Activated CD8-positive, alpha-beta memory T cell treated with anti-CD3 and anti-CD28 coated beads for 1 hour (primary cell): ENCODE measurements at places on chromosomes 3 and 15.

GRCh38 chr3:195083659-195084058, 187.3 kb downstream of the XXYLT1 start:
- DNase-seq, result no peak

GRCh38 chr3:24494618-24495325, at the start of gene THRB:
TSS of gene THRB (minus strand) at chr3:24494850.
- no peak for DNase-seq

DNA sequence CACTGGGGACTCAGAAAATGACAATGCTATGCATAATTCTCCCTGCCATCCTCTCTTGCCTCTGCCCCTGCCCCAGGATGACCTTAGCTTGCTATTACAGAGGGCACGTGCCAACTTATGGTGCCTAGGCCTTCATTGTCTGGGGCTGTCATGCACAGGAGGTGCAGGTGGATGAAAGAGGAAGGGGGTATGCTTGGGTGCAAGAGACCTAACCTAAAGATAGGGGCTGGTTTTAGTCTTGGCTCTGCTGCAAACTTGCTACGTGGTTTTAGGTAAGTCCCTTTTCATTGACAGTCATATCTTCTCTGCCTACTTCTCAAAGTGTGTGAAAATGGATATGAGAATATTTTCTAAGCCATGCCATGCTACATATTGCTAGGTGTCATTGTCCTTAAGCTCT, 161.3 kb downstream of the EPHB1 start:
- DNase-seq, result no peak

DNA sequence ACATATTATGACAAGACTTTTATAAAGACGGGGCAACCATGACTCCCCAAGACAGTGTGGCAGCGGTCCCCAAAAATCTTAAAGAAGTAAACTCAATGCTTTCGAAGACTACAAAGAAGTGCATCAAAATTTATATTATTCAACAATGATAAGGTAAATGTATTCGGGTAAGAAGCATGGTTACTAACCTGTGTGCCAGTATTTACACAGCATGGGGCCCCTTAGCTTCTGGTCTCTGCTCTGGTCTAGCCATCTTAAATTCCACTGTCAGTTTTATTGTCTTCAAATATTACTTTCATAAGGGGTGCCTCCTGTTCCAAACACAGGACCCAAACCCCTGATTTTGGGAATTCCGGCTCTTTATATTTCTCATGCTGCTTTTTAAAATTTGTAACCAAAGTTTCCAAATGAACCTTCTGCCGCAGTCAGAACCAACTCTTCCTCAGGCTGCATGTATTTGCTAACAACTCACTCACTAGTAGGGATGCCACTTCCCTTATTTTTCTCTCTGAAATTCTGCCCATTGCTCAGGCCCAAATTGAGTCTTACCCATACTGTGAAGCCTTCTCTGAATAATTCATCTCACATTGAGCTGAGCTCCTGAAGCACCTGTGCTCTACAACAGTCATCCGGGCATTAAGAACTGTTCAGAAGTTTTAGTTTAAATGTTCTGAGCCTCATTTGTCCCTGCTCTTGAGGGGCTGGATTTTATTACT, 1.2 kb downstream of the TTC23 start:
- no peak for DNase-seq

DNA sequence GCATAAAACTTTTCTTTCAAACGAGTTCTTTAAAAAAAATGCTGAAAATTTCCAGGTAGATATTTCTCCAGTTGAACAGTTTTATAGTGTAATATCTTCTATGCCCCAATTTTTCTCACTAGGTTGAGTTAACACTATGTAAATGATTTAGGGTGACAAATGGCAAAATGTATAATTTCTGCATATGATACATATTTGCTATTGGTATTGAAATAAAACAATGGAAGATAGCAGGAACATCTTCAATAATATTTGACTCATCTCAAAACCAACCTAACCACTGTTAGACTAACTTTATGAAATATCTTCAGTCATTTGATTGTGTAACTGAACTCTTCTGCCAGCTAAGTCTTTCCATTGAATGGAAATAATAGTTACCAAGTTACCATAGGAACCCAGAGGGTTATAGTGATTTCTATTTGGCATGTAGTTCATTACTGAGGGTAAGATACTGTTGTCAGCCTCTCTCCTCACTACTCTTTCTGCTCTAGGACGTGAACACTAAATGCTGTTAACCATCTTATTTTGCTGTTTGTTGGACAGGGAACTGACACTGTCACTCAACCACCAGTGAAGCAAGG, 824.7 kb upstream of the NECTIN3 start:
- no peak for DNase-seq

- no peak for DNase-seq
These were observed 322.3 kb upstream of the SUCLG2 start for GRCh38 chr3:67976663-67977062.

GRCh38 chr3:54180921-54181320, 58.6 kb downstream of the CACNA2D3 start:
- DNase-seq, result no peak

DNA sequence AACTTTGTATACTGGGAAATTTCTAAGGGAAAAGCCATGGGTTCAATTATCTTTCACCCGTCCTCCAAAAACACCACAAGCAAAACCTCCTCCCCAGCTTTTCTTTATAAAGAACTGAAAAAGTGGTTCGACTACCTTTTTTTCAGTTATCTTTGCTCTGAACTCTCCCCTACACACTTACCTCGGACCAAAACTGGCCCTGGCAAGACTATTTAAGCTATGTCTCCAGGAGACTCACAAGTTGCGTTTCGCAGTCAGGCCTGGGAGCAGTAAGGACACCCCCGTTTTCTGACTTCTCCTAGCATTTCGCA, 645 bp downstream of the COPS2 start:
- DNase-seq, result no peak

DNA sequence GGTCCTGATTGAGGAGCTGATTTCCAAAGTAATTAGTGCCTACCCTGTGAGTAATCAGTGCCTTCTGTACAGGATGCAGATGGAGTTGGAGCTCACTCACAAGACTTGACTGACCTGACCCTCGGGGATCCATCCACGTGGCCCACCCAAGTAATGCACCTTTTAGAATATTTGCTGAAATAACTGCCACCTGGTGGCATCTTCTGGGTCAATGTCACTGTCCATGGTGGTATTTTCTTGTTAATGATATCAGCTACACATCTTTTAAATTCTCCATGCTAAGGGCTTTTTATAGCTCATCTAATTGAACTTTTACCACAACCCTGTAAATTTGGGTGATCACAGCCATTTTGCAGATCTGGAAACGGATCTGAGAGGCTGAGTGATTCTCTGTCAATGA, 74.3 kb upstream of the ANKRD34C start:
- DNase-seq, result no peak

DNA sequence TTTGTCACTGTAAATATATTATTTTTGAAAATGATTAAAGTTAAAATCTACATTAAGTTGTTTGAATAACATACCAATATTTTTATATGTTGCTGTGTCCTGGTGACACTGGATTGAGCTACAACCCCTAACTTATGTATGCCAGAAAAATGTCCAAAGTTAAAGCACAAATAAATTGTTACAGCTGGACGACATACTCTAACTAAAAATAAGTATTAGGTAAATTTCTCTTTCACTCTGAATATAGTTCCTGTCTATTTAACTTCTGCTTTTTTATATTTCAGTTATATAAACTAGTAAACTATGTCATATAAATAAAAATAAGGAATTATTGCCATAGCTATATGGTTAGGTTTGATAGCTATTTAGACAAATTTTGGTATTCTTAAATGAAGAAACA, 118.5 kb upstream of the SAMMSON start:
- no peak for DNase-seq

GRCh38 chr3:110069761-110070160, 732.4 kb upstream of the DPPA4 start:
- DNase-seq, result no peak

DNA sequence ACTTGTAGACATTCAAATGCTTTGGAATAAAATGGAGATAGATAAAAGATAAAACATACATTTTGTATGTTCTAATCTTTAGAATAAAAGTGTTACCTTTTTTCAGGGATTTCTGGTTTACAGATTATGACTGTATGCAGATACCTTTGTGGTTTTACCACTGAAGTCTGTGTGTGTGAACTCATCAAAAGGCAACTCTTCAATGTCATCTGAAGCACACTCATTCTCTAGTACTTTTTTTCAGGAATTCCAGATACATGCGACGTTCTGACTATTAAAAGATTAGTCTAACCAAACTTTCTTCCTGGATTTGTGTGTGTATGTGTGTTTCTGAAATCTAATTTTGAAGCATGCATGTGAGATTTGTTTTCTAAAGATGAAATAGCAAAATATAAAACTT, 188.6 kb downstream of the NLGN1 start:
- no peak for DNase-seq

- no peak for DNase-seq
These were observed 353.5 kb downstream of the MCTP2 start for GRCh38 chr15:94584833-94585244.

- no peak for DNase-seq
These were observed 39.1 kb downstream of the TKT start for GRCh38 chr3:53216723-53217122.

DNA sequence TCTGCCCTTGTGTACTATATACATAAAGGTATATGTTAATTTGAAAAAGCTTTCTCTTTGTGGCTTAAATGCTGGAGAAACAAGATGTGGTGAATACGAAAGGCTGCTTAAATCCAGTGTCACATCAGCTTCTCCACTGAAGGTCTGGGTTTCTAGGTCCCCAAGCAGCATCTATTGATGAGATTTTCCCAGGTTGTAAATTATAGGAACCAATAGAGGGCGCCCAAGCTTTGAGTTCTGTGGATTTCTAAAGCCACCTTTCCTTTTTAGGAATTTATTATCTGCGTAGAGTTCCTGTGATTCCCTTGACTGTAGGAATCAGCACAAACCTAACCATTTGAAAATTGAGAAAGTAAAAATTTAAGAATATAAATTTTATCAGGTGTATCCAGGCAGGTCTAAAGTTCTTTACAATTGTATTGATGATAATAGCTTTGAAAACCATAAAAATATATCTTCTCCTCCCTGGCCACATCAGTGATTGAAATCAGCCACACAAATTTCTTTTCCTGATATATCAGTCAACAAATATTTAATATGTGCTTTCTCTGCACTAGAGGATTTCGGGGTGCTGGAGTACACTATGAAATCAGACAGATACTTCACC, 88.3 kb upstream of the ADAMTSL3 start:
- no peak for DNase-seq

GRCh38 chr3:119524931-119525662, 26.8 kb downstream of the TIMMDC1 start:
- no peak for DNase-seq

- no peak for DNase-seq
These were observed 131.8 kb upstream of the UBE2E2 start for GRCh38 chr3:23071296-23071695.

DNA sequence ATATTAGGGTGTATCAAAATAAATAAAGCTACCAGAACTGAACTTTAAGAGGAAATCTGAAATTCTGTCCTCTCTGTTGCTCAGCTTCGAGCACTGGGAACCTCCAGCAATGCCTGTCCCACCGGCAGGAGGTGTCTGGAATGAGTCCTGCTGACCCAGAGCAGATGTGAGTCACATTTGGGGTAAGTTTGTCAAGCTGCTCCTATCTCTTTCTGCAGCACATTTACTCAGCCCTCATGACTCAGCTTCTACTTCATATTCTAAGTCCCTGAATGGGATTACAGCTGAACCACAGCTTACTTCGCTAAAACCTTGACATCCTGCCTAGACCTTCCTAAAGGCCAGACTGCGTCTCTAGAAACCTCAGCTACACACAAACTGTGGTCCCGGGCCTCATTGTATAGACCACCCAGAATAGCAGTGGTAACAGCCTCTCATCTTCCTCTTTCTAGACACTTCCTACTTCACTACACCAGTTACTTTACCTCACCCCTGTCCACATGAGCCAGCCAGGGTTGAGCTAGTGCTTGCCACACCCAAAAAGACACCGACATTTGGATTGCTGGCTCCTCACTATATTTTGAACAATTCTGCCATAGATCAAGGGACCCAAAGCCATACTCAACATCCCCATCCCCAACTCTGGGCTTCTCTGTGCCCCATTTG, 109.6 kb upstream of the TMCO5A start:
- DNase-seq, result no peak

GRCh38 chr15:31516440-31516839, 189.8 kb downstream of the KLF13 start:
- DNase-seq, result no peak
